CD4-positive, alpha-beta T cell treated with Interleukin-4 for 4 hours (primary cell): ENCODE measurements at places on chromosomes 13 and 19.
A peak's percentile ranks its signal among the peaks of the same experiment; 100 is the strongest.

DNA sequence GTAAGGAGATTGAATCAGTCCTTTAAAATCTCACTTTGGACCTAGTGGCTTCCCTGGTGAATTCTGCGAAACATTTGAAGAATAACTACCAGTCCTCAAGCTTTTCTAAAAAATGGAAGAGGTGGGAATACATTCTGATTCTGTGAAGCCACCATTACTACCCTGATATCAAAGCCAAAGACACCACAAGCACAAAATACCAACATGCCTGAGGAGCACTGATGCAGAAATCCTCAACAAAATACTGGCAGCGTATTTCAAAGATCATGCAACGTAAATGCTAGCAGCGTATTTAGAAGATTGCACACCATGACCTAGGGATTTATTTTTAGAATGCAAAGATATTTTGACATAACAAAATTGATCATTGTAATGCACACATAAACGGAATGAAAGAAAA lies 14.4 kb downstream of the ATP4B start:
- no peak for DNase-seq

DNA sequence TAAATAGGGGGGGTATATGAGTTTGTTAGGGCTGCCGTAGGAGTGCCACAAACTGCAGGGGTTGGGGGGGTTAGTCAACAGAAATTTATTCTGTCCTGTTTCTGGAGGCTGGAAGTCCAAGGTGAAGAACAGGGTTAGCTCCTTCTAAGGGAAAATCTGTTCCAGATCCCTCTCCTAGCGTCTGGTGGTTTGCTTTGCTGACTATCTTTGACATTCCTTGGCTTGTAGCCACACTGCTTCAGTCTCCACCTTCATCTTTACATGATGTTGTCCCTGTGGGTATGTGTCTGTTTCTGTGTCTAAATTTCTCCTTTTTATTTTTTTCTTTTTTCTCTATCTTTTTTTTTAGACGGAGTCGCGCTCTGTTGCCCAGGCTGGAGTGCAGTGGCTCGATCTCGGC lies 8.1 kb upstream of the ICAM1 start:
- DNase-seq, result no peak

DNA sequence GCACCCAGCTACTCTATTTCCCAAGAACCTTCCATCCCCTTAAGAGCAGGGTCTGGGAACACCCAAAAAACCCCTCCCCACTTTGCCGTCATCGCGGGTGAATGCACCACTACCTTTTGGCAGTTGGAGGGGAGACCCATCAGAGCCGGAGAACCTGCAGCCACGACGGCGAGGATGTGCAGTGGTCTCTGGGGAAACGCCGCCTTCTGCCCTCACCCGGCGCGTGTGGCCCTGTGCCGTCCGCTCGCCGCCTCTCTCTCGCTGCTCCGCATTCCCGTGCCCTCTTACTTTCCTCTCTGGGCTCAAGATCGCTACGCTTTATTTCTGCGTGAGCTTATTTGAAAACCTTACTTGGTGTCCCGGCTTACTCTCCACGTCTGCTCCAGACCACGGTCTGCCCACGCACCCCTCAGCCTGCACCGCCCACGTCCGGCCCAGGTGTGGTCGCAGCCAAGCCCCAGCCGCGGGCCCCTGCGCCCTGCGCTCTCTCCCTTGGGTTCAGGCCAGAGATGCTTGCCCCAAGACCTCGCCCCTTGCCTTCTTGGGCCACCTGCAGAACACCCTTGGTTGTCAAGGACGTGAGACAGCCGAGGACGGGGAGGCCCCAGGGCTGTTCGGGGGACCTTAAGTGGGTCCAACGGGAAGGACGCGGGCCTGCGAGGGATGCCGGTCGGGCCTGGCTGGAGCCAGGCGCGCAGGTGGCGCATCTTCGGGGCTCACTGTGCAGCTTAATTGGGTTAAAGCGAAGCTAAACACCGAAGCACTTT lies 2.0 kb upstream of the MAB21L1 start:
- DNase-seq, result no peak

DNA sequence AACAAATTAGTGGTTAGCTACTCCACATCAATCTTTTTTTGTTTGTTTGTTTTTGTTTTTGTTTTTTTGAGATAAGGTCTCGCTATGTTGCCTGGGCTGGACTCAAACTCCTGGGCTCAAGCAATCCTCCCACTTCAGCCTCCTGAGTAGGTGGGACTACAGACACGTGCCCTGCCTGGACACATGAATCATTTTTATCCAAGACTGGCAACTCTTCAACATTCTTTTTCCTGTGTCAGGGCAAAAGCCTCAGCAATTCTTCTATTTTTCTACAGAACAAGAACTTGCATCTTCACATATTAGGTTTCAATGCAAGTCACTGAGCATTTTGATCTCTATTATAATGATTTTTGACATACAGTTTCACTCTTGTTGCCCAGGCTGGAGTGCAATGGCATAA lies 76.8 kb upstream of the LRCH1 start:
- DNase-seq, result no peak

DNA sequence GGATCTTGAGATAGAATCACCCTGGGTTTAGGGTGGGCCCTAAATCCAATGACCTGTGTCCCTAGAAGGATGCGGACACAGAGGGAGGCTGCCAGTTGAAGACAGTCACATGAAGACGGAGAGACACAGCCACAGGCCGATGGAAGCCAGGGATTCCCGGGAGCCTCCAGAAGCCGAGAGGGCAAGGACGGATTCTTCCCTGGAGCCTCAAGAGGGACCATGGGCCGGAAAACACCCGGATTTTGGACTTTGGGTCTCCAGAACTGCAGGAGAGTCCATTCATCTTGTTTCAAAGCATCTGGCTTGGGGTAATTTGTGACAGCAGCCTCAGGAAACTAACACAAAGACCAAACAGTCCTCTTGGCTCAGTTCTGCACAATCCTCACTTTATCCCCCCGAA lies 2.3 kb downstream of the TMEM86B start:
- no peak for DNase-seq

DNA sequence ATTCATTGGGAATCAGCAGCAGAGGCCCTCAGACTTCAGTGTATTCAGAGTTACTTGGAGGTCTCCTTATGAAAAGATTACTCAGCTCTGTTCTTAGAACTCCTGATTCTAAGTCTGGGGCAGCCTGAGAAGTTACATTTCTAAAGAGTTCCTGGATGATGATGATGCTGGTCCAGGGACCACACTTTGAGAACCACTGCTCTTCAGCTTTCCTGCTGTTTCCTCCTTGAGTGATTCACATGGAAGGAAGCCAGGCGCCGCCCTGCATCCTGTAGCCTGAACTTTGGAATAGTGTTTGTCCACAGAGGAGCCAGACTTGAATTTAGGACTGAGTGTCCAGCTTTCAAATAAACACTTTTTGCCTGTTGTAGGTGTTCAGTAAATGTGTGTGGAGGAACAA lies 2.9 kb downstream of the CEBPG start:
- no peak for DNase-seq

GRCh38 chr19:42201489-42202289 lies 15.8 kb downstream of the DEDD2 start:
- DNase-seq, result peak; percentile 68

DNA sequence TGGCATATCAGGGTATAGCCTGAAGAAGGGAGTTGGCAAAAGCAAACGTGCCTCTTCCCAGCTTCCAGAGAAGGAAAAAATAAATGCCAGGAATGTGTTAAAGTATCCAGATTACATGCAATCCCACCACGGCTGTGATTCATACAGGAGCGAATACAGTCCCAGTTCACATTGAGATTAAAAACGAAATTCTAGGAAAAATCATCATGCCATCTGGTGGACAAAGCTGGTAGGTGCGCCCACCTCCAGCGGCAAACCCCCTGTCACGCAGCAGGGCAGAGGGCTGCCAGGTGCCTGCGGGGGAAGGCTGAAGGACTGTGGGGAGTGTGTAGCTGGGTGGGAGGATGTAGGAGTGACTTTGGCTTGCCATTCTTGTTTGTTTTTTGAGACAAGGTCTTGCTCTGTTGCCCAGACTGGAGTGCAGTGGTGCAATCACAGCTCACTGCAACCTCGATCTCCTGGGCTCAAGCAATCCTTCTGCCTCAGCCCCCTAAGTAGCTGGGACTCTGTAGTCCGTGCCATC lies 6.4 kb upstream of the DMWD start:
- DNase-seq, result peak; percentile 64

DNA sequence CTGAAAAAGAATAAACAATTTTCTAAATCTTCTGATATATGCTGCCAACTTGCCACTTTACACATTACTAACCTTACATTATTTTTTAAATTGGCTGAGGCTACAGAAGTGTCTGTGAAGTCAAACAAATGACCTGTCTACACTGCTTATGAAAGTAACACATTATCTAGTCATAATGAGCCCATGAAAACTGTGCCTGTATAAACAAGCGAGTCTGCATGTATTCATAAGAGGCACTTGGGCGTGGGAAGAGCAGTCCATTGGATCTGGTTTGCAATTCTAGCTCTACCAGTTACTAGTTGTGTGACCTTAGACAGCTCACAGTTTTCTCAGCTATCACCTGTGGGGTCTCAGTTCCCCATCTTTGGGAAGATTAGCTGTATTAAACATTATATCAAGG lies 3.1 kb downstream of the VPS36 start:
- no peak for DNase-seq

DNA sequence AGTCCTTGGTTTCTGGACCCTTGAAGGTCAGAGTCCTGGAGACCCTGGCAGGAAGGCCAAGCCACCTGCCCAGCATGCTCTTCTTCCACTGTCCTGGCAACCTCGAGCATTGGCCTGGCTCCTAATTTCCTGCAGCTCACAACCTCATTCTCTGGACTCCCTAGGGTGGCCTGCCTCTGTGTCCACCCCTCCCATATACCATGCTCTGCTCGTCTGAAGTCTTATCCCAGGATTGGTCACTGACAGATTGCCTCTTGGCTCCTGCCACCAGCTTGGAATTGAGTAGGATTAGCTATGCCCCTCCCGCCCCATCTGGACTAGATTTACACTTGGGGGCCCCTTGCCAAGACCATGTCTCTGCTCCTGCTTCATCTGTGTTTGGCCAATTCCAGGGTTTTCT lies 17.1 kb upstream of the WASF3 start:
- DNase-seq, result no peak

GRCh38 chr19:24063295-24063694 lies 23.7 kb upstream of the ZNF254 start:
- DNase-seq, result no peak

DNA sequence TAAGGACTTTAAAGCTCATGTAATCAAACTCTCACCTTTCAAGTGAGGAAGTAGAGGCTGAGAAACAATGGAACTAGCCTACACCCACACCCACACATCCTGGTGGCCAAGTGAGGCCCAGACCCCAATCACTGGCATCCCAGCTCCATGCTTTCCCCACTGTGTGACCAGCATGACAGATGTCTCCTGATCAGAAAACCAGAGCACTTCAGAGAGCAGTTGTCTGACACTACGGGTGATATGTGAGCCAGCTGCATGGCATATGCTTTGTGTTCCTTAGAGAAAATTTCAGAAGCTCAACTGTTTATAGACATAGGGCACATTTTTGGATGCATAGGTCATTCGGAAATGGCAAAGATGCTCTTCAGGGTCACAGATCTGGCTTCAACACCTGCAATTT lies 315.2 kb downstream of the NDFIP2 start:
- DNase-seq, result no peak
